GM23248 (cell line): ENCODE measurements at places on chromosomes 3 and 15. TPM values are rescaled to one million over a fixed set of nuclear protein-coding genes. Genes with fewer than 3 reads are reported as not detected.

GRCh38 chr15:80957976-80958375 lies 31.6 kb downstream of the MESD start:
- H3K27ac ChIP-seq, result no peak overlapping the region
- no peak overlapping the region for H3K4me3 ChIP-seq
- DNase-seq, result peak; percentile 35

- DNase-seq, result peak; percentile 20
- H3K4me1 ChIP-seq, result no peaks in the 10 kb centered on the region
- no peaks in the 10 kb centered on the region for H3K36me3 ChIP-seq
Measured at GRCh38 chr3:53175613-53176540, 14.9 kb downstream of the PRKCD start.

DNA sequence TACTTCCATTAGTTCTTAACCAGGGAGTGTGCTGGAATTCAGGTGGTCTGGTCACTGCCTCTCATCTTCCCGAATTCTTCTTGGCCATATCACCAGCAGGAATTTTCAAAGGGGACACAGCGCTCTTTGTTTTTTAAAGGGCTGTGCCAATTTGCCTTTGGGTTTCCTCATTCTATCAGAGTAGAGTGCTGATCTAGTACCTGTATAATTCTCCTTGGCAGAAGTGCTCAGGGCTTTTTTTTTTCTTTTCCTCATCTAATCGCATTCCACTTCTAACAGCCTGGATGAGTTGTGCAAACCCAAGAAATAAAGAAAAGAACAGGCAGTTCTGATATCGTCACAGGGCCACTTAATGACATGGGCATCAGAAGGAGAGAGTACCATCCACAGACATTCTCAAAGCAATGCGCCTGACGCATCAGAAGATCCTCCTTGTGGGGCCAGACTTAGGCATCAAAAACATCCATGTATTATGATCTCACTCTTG lies 121.0 kb downstream of the ASB7 start:
- DNase-seq, result no peak
- H3K4me3 ChIP-seq, result no peak overlapping the region
- H3K4me1 ChIP-seq, result peaks cover 47% of the 10 kb centered on the region

- H3K4me3 ChIP-seq, result no peak overlapping the region
- no peaks in the 10 kb centered on the region for H3K4me1 ChIP-seq
- no peak for DNase-seq
- no peaks in the 10 kb centered on the region for H3K27me3 ChIP-seq
- H3K27ac ChIP-seq, result no peak overlapping the region
Measured at GRCh38 chr3:2071531-2071930, 27.1 kb upstream of the CNTN4 start.

- H3K4me3 ChIP-seq, result no peak overlapping the region
- H3K36me3 ChIP-seq, result no peaks in the 10 kb centered on the region
- H3K4me1 ChIP-seq, result no peaks in the 10 kb centered on the region
- no peak for DNase-seq
Measured at GRCh38 chr15:45099549-45100165, 14.3 kb downstream of the DUOX2 start.

DNA sequence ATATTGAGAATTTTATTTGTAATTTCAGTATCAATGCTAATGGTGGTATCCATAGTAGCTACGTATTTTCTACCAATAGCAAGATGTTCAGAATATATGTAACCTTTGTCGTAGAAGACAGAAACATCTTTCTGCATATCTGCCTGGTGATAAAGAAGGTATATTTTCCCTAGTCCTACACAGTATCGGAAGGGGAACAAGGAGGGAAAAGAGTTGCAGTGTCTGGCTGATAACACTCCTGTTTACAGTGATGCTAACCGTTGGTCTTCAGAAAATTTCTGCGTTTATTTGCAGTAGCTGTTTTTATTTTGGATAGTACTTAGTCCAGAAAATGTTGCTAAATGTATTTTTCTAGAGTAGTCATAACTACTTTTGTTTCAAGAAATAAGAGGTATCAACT lies 25.2 kb downstream of the TSC22D2 start:
- H3K27ac ChIP-seq, result no peak overlapping the region
- H3K4me3 ChIP-seq, result no peak overlapping the region
- peaks cover 9% of the 10 kb centered on the region for H3K4me1 ChIP-seq
- no peaks in the 10 kb centered on the region for H3K27me3 ChIP-seq
- peaks cover 10% of the 10 kb centered on the region; the same call in 1 of the 2 replicates for H3K36me3 ChIP-seq

GRCh38 chr3:104392327-104392726 lies 974.4 kb upstream of the ALCAM start:
- no peaks in the 10 kb centered on the region for H3K27me3 ChIP-seq
- peak; percentile 3 for DNase-seq
- H3K4me3 ChIP-seq, result no peak overlapping the region
- H3K27ac ChIP-seq, result no peak overlapping the region
- no peaks in the 10 kb centered on the region for H3K36me3 ChIP-seq

DNA sequence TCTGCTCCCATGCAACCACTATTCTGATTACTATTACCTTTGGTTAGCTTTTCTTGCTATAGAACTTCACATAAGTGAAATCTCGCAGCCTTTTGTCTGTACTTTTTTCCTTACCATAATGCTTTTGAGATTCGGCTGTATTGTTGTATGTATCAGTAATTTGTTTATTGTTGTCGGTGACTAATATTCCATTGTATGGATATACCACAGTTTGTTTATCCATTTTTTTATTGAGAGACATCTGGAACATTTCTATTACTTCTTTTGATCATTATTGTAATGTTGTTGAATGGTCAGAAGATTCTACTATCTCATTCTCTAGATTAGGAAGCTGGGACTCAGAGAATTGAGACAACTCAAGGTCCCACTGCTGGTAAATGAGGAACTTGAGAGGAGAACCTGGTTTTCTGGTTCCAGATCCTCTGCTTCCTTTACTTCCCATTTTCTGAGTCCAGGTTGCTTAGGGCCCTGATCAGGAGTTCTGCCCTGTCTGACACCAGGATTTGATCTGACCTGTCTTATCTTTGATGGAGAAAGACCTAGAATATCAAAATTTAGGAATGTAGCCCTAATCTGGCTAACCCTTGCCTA lies 18.2 kb upstream of the SPTSSB start:
- no peak for DNase-seq
- H3K27ac ChIP-seq, result no peak overlapping the region
- no peaks in the 10 kb centered on the region for H3K4me1 ChIP-seq
- H3K4me3 ChIP-seq, result no peak overlapping the region
- no peaks in the 10 kb centered on the region for H3K36me3 ChIP-seq
- H3K27me3 ChIP-seq, result peaks cover 6% of the 10 kb centered on the region; the same call in 1 of the 2 replicates

GRCh38 chr3:161673866-161674265 lies 177.3 kb downstream of the OTOL1 start:
- no peak overlapping the region for H3K27ac ChIP-seq
- no peaks in the 10 kb centered on the region for H3K27me3 ChIP-seq
- no peak for DNase-seq
- no peaks in the 10 kb centered on the region for H3K4me1 ChIP-seq

DNA sequence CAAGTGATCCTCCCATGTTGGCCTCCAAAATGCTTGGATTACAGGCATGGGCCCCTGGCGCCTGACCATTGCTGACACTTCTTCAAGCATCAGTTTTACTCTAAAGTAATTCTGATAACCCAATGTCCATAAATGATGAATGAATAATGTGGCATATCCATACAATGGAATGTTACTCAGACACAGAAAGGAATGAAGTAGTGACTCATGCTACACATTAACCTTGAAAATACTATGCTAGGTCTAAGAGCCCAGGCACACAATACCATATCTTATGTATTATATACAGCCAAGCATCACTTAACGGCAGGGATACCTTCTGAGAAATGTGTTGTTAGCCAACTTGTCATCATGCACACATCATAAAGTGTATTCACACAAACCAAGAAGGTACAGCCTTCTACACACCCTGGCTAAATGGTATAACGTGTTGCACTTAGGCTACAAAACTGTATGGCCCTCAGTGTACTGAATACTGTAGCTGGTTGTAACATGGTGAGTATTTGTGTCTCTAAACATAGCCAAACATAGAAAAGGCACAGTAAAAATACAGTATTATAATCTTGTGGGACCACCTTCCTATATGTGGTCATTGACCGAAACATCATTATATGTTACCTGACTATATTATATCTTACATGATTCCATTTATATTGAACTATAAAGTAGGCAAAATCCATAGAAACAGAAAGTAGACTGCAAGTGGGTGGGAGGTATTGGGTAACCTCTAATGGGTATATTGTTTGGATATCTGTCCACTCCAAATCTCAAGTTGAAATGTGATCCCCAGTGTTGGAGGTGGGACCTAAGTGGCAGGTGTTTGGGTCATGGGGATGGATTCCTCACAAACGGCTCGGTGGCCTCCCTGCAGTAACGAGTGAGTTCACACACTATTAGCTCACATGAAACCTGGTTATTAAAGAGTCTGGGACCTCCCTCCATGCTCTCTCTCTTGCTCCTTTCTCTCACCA lies 31.4 kb downstream of the MKRN2 start:
- peak; percentile 50 for DNase-seq
- no peak overlapping the region for H3K4me3 ChIP-seq
- H3K27ac ChIP-seq, result peak overlapping the region; percentile 7; the same call in 1 of the 2 replicates
- H3K4me1 ChIP-seq, result peaks cover 14% of the 10 kb centered on the region
- no peaks in the 10 kb centered on the region for H3K27me3 ChIP-seq
- H3K36me3 ChIP-seq, result peaks cover 50% of the 10 kb centered on the region

DNA sequence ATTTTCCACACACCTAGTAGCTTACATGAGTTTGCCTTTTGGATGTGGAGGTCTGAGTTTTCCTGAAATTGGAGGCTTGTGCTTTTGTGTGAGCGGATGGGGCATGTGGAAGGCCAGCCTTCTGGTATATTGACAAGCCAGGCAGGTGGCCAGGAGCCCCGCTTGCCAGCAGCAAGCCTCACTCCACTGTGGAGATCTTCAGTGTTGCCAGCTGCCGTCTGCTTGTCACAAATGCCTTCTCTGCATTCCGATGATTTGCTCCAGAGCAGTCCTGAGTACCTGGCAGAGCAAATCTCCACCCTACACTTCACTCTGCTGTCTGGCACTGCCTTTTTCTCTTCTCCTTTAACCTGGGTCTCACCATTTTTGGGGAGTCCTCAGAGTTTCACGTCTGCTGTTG lies 29.1 kb upstream of the CHST2 start:
- no peaks in the 10 kb centered on the region for H3K27me3 ChIP-seq
- no peak for DNase-seq
- no peaks in the 10 kb centered on the region for H3K36me3 ChIP-seq
- H3K4me1 ChIP-seq, result no peaks in the 10 kb centered on the region

DNA sequence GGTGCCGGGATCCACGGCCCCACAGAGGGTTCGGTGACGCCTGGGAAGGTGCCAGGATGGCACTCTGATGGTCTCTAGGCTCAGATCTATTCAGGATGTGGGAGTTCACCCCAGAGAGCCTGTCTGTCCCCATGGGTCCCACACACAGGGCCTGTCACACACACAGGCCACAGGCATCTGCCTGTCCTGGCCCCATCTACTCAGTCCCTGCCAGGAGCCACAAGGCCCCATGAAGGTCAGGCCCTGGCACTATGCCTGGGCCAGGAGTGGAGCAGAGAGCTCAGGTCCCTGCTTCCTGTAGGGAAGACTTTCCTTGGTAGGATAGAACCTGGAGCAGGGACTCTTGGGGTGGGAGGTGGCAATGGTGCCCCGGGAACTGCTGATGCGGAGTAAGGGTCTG lies 49.0 kb upstream of the FURIN start:
- no peak for DNase-seq
- no peak overlapping the region for H3K4me3 ChIP-seq
- no peaks in the 10 kb centered on the region for H3K36me3 ChIP-seq
- no peak overlapping the region for H3K27ac ChIP-seq
- no peaks in the 10 kb centered on the region for H3K27me3 ChIP-seq

- no peak overlapping the region for H3K27ac ChIP-seq
- no peak for DNase-seq
- H3K27me3 ChIP-seq, result no peaks in the 10 kb centered on the region
- H3K4me1 ChIP-seq, result no peaks in the 10 kb centered on the region
Measured at GRCh38 chr15:99997112-99997651, 263.9 kb upstream of the LYSMD4 start.

DNA sequence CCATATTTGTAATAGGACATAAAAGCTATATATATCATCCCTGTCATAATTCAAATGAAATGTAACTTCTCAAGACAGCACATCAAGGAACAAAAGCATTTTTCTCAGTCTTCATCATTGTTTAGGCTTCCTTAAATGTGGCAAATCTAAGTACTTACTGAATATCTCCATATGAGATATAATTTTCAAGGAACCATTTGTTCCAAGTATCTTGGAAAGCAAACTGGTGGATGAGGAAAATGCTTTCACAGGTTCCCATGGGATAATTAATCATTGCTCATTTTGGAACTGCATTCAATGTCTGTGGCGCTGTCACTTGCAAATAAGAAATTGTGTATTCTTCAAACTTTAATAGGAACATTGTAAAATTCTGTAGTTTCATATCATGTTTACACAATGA lies 52.6 kb upstream of the ZNF385D start:
- H3K27me3 ChIP-seq, result no peaks in the 10 kb centered on the region
- no peaks in the 10 kb centered on the region for H3K36me3 ChIP-seq
- DNase-seq, result no peak
- H3K27ac ChIP-seq, result no peak overlapping the region

DNA sequence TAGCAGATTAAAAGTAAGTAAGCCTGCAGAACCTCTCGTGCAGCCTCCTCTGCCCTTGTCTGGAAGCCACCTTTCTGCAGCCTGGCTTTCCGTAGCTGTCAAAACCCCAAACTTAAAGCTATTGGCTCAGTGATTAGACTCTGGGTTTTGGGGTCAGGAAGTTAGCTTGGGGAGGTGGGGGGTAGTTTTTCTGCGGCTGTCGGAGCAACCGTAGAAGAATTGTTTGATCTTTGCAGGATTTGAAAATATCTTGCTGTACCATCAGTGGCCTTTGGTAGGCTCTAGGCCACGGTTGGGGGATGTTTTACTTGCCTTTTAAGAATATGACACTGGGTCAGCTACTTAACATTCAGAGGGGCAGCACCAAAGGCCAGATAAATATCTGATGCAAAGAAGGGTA lies 88.4 kb upstream of the RASGRP1 start:
- no peak overlapping the region for H3K4me3 ChIP-seq
- no peaks in the 10 kb centered on the region for H3K36me3 ChIP-seq
- peaks cover 34% of the 10 kb centered on the region for H3K27me3 ChIP-seq
- DNase-seq, result no peak

DNA sequence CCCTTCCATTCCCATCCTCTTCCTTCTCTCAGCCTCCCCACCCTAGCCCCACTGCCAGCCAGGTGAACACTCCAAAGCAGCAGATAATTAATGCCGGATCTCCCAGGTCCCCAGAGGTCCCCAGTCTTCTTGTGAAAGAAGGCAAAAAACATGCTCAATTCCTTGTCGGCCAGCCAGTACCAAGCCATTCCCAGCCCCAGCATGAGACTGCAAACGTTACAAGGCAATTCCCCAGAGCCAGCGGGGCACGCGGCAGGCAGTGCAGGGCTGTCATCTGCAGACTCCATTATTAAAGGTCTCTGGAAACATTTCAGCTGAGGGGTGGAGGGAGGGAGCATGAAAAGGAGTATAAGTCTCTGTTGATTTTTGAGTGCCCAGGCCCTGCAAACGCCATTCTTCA lies 117.8 kb downstream of the XXYLT1 start:
- H3K4me1 ChIP-seq, result peaks cover 31% of the 10 kb centered on the region
- no peak overlapping the region for H3K4me3 ChIP-seq
- no peak overlapping the region for H3K27ac ChIP-seq
- H3K27me3 ChIP-seq, result no peaks in the 10 kb centered on the region

Gene ILDR1
- not detected in 2 replicates for polyA plus RNA-seq

Gene SCN5A
- polyA plus RNA-seq, result not detected in 2 replicates

Gene CCR1
- not detected in 2 replicates for polyA plus RNA-seq

Gene GCSAM
- 0.19 and 0.20 TPM in 2 replicates for polyA plus RNA-seq

Gene CEMIP
- polyA plus RNA-seq, result 134 and 137 TPM in 2 replicates
